ENCODE measurements at places on chromosomes 7 and 10.

GRCh38 chr7:158567153-158567603 is 20.4 kb downstream of the PTPRN2 start:
- no peak for DNase-seq

DNA sequence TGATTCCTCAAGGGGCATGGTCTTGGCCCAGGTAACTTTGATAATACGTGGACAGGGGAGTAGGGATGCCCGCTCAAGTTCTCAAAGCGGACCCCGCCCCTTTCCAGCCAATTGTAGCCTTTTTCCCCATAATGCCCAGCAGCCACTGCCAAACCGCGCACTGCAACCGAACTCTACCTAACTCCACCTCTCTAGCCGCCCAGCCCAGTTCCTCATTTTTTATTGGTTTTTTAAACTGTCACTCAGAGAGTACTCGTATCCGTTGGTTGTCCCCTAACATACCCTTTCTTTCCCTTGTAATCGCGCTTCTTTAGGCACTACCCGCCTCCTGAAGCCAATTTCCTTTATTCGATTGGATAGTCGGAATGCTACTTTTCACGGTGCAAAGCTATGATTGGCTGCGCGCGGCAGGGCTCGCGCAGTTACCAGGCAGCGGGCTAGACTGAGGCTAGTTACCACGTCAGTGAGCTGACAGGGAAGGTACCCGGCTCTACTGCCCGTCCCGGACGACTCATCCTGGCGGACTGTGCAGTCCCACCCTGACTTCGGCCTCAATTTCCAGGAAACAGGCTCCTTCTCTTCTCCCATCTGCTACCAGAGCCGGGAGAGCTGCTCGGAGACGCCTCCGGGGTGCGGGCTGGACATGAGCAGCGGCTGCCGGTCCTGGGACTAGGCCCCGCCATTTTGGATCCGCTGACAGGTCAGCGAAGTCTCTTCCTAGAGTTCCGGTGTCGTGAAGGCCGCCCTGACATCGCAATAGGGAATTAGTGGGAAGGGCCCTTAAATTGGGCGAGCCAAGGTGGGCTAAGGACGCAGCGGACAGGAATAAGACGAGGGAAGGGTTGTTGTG is at the start of gene GBF1:
GBF1 (plus strand) TSS at position 451 of the 850 bp plus-strand sequence. CDS start 13,407 bp downstream, outside the sequence.
- DNase-seq = peak; percentile 100

DNA sequence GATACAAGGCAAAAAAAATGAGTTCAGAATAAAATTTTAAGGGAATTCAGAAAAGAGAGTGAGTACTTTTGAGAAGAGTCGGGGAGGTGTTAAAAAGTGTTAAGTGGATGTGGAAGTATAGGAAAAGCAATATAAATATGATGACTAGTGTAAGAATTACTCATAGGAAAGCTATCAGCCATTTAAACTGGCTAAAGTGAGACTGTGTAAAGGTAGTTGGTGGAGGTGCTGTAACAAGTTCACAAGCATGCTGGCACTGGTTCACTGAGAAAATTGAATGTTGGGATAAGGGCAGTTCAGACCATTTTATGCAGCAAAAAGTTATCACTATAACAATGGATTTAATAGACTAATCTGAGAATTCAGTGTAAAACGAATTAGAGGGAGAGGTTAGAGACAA is 179.0 kb upstream of the DKK1 start:
- no peak for DNase-seq

DNA sequence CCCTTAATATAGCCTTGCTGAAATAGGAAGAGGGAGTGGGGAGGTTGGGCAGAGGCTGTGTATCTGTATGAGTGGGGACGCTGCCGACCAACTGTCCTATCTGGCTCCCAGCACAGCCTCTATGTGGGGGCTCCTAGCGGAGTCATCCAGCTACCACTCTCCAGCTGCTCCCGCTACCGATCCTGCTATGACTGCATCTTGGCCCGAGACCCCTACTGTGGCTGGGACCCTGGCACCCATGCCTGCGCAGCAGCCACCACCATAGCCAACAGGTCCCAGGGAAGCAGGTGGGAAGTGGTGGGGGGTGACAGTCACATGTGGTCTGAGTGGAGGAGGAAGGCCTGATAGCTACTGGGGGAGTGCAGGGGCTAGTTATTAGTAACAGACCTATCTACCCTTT is 6.6 kb downstream of the MRPL43 start:
- DNase-seq = no peak
